ENCODE measurements at places on chromosomes 12 and 14.

DNA sequence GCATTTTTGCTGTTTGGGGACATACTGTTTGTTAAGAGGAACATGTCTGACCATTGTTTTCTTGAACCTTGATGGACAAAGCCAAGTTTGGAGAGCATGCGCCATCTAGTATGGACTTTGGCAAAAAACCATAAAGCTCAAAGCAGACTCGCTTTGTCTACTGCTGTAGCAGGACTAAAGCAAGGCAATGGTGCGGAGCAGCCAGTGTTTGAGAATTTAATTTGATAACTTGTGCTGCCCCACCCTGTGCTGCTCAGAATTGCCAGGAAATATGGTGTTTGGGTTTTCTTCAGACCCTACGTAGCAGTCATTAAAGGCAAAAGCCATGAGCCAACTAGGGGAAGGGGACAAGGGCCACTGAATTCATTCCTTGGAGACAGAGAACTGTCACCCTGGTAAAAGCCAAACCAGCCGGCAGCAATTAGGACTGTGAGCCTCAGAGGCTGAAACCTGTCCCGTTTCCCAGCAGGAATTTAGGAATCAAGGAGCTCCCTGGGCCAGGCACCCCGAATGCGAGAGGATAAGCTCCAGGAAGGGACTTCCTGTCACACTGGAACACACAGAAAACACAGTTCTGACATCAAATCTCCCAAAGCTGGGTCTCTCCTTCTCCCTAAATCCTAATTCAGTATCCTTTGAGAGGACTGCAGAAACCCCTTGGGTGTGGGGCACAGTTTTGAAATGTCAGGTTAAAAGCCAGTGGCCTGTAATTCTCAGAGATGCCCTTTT, 1.1 kb downstream of the AVIL start:
- DNase-seq, result no peak

DNA sequence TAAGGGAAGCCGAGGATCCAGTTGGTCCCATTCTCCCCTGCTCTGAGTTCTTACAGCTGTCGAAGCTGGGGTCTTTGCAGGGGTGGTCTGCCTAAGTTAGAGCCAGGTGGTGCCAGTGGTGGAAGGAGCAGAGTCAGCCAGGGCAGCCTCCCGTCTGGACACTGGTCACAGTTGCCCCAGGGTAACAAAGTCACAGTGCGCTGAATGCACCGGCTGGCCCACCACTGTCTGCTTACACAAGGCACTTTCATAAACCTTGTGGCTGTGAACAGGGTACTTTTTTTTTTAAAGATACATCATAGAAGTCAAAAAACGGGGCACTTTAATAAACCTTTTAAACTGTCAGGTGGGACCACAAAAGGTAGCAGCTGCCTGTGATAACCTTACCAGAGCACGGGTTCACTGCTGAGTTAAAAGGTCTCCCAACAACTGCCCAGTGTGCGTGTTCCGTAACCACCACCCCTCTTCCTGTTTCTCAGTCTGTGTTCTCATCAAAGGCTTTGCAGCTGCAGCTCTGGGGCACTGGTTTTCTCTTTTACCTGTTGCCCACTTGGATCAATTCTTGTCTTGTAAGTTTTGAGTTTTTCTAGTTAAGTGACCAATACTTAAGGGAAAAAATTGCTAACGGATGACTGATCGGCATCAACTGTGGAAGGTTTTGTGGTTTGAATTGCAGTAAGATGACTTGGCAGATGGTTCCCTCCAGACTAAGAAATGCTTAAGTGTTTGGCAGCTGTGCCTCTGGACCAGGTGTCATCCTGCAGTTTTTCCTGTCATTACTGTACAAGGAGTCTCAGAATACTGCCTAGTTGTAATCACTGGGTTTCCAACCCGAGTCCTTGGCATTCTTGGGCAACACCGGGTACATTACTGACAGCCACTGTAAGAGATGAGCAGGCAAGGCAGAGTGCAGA, 55.9 kb downstream of the DYNC1H1 start:
- DNase-seq, result no peak

DNA sequence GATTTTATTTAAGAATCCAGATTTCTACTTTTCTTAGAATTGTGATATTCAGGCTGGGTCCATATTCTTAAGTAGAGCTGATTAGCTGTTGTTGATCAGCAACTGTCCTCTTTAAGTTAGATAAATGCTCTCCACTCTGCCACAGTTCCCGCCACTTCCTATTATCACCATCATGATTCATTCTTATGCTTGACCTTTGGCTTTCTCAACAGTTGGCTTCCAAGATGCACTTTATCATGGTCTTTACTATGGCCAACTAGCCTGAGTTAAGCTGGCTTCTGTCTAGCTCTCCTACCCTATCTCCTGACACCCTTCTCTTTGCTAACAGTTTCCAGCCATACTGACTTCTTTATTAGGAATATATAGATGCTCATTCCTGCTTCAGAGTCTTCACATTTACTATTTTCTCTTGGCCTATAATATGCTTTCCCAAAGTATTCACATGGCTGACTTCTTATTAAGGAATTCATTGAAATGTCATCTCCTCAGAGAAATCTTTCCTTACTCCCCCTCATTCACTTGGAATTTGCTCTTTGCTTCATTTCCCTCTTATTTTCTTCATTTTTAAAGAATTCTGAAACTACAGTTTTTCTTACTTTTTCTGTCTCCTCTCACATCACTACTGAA, 149.0 kb upstream of the IGF1 start:
- DNase-seq, result no peak

DNA sequence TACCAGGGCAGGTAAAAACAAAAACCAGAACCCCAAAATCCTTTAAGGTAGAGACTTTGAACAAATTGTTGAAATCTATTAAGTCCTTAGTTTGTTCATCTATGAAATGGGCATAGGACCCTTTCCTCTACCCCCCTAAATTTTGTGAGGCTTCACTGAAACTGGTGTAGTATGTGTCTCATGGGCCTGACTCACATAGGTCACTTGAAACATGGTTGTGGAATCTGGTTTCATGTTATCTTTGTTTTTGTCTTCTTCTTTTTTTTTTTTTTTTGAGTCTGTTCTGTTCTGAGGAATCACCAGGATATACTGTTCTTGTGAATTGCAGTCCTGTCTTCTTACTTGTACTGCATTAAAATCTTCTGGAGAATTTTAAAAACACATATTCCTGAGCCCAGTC, 202.2 kb downstream of the KTN1 start:
- no peak for DNase-seq

DNA sequence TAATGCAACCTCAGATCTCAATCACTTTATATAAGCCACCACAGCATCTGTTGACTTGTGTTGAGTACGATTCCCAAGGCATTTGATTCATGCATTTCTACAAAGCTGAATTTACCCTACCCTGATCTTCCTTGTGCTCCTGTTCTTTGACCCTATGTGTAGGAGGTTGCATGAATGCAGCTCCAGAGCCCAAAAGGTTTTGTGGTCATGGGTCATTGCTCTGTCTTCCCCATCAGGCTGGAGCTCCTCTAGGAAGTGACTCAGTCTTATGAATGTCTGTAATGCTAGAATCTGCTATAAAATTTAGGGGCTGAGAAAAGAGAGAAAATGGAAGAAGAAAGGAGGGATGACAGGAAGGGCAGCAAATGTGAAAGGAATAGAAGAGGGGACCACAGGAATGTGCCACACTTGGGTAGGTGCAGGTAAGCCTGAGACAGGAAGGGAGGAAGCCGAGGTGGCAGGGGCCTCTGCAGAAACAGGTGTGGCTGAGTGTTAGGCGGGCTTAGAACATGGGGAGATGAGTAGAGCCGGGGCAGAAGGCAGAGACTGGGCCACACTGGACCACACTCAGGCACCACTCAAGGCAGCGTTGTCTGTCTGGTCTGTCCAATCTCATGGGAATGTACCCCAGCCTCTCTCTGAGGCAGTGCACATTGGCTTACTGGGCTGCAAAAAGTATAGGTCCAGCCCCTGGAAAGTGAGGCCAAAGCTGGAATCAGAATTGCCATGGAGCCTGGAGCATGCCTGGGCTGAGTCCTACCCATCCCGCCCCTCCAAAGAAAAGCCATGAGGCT, 334.1 kb downstream of the BCL11B start:
- no peak for DNase-seq

- no peak for DNase-seq
Observed at GRCh38 chr12:131135786-131136538, 182.3 kb downstream of the ADGRD1 start.

- DNase-seq, result no peak
Observed at GRCh38 chr12:75738486-75738885, 227.1 kb upstream of the KRR1 start.

Data from stimulated activated CD8-positive, alpha-beta memory T cell treated with anti-CD3 and anti-CD28 coated beads, Interleukin-4, amount 100 ng/mL, for 1 hour (primary cell).